Stomach (tissue), 19 donors: ENCODE measurements at places on chromosomes 1 and 21.
A peak's percentile ranks its signal among the peaks of the same experiment; 100 is the strongest.

GRCh38 chr1:54788459-54788858 is 12.7 kb downstream of the TTC22 start:
- peaks cover 32% of the 10 kb centered on the region for H3K36me3 ChIP-seq
- no peak overlapping the region for H3K27ac ChIP-seq
- no peak overlapping the region for H3K4me3 ChIP-seq
- no peak for DNase-seq
- H3K4me1 ChIP-seq, result no peaks in the 10 kb centered on the region

- H3K4me3 ChIP-seq, result no peak overlapping the region
- DNase-seq, result peak; percentile 66
- H3K27me3 ChIP-seq, result no peaks in the 10 kb centered on the region
- H3K4me1 ChIP-seq, result peaks cover 68% of the 10 kb centered on the region
Observed at GRCh38 chr1:58929671-58930325, 146.0 kb upstream of the JUN start.

GRCh38 chr1:228751360-228752098 is 16.2 kb downstream of the RHOU start:
- no peaks in the 10 kb centered on the region for H3K27me3 ChIP-seq
- no peaks in the 10 kb centered on the region for H3K36me3 ChIP-seq
- H3K4me1 ChIP-seq, result no peaks in the 10 kb centered on the region
- no peak overlapping the region for H3K27ac ChIP-seq
- DNase-seq, result no peak
- H3K4me3 ChIP-seq, result no peak overlapping the region

DNA sequence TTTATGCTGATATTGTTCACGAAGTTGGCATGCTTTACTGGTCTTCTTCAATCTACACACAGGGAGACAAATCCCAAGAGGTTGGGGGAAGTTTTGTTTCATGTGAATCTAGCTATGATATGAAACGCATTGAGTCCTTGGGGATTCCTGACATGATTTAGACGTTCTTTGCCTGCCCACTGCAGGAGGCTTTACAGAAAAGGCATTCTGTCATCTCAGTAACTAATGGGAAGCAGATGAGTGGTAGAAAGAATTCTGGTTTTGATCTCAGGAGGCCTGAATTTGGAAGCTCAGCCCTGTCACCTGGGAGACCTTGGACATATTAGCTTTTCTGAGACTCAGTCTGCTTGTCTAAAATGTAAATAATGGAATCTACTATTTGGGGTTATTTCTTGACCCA is 383.0 kb upstream of the NFIA start:
- no peaks in the 10 kb centered on the region for H3K27me3 ChIP-seq
- DNase-seq, result no peak
- no peak overlapping the region for H3K27ac ChIP-seq
- H3K36me3 ChIP-seq, result no peaks in the 10 kb centered on the region
- no peak overlapping the region for H3K4me3 ChIP-seq

DNA sequence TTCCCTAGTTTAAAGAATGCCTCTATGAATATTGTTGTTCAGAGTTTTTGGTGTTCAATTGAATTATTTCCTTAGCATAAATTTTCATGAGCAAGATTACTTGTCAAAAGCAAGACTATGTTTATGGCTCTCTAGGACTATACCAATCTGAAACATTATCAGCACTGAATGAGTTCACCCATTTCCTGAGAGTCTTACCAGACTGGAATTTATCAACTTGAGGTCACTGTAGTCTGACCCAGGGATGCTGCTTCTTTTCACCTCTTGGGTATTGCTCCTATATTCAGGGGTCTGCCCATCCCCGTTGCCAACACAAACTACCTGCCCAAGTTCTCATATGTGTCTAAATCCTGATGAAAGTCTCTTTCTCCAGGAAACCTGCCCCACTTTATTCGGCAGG is 42.6 kb downstream of the OPTC start:
- peaks cover 22% of the 10 kb centered on the region for H3K4me1 ChIP-seq
- no peaks in the 10 kb centered on the region for H3K27me3 ChIP-seq
- no peak overlapping the region for H3K4me3 ChIP-seq
